AG04449 (cell line): ENCODE measurements at places on chromosomes 2 and 18.

DNA sequence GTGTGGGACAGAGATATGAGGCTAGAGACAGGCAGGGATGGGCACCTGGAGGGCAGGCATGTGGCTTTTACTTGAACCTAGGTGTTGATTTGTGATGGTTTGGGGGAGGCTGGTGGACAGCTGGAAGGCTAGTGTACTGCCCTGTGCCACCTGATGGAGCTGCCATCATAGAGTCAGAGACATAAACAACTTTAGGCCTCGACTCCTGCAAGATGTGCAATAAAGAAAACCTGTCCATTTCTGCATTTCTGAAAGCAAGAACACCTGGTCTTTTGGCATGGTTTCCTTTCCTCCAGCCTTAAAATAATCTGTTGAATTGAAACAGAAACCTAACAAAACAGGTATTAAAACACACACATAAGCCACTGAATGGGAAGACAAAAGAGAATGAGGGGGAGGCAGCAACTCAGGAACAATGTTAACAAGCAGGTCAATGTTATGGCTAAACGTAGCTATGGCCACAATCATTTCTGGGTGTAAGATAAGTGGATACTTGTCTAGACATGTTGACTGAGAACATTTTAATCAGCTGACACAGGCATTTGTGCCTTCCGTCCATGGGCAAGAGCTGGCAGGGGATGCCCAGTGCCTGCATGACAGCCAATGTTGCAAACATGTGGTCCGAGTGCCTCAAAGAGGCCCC, 87.8 kb downstream of the KCTD1 start:
- DNase-seq, result no peak

DNA sequence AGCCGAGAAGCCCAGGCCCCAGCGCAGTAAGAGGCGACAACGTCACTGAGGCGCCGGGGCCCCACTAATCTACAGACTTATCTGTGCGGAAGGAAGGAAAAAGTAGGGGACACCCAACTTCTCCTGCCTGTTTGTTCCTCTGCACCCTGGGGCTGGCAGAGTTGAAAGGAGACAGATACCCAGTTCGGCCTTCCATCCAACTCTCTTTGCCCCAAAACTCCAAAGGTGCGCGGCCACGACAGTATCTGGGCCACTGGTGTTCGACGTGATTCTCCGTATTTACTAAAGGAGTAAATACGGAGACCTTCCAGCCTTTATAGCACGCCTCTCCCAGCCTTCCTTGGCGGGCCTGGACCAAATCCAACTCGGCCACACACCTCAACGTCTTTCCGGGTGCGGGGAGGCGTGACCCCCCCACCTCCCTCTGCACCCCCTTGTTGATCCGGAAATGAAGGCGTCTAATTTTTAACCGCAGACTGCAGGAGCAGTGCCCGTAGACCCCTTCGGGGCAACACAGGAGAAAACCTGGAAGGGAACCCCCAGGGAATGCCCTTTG, 1.6 kb downstream of the SMAD7 start:
- no peak for DNase-seq

DNA sequence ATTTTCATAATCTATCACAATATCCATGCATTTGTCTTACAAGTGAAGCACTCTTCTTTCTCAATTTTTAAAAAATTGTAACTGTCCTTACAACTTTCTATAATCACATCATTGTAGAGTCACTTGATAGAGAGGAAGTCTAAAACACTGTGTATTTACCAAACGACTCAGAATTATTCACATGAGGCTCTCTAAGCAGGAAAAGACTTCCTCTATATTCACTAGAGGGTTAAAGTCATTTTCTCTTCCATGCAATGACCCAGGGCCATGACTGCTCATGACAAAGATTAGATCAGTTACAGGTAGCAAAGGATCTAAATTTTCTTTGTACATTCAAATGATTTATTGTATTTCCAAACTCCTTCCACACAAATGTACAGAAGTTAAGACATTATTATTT, 9.0 kb upstream of the SLC1A4 start:
- DNase-seq, result no peak

DNA sequence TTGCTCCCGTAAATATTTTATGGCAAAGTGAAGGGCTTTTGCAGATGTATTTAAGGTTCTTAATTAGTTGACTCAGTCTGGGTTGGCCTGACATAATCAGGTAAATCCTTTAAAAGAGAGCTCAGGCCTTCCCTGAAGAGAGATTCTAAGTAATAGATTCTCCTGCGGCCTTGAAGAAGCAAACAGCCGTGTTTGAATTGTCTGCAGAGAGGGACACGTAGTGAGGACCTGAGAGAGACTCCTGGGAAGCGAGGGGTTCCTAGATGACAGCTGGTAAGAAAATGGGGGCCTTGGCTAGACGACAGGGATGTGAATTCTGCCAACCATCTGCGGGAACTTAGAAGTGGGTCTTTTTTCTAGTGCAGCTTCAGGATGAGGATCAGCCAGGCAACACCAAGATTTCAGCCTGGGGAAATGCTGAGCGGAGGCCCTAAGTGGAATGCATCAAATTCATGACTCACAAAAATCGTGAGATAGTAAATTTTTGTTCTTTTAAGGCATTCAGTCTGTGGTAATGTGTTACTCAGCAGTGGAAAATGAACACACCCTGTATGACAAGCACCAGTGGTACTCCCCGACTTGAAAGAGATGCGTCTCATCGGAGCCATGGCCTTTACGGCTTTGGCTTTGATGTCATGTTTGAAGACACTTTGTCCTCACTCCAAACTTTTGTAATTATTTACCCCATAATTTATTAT, 62.1 kb upstream of the SMIM21 start:
- DNase-seq, result peak; percentile 80

GRCh38 chr18:2981212-2981728, 31.7 kb downstream of the LPIN2 start:
- peak; percentile 81 for DNase-seq

DNA sequence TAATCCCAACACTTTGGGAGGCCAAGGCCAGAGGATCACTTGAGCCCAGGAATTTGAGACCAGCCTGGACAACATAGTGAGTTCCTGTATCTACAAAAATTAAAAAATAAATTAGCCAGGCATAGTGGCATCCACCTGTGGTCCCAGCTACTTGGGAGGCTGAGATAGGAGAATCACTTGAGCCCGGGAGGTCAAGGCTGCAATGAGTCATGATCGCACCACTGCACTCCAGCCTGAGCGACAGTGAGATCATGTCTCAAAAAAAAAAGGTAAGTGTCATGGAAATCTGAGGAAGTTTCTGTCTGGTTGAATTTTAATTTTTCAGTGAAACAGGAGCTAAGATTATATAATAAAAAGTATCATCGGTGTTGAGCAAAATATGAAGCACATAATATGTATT, 2.5 kb upstream of the C2orf15 start:
- DNase-seq, result no peak

GRCh38 chr2:39479696-39480095, 42.6 kb upstream of the MAP4K3 start:
- no peak for DNase-seq

DNA sequence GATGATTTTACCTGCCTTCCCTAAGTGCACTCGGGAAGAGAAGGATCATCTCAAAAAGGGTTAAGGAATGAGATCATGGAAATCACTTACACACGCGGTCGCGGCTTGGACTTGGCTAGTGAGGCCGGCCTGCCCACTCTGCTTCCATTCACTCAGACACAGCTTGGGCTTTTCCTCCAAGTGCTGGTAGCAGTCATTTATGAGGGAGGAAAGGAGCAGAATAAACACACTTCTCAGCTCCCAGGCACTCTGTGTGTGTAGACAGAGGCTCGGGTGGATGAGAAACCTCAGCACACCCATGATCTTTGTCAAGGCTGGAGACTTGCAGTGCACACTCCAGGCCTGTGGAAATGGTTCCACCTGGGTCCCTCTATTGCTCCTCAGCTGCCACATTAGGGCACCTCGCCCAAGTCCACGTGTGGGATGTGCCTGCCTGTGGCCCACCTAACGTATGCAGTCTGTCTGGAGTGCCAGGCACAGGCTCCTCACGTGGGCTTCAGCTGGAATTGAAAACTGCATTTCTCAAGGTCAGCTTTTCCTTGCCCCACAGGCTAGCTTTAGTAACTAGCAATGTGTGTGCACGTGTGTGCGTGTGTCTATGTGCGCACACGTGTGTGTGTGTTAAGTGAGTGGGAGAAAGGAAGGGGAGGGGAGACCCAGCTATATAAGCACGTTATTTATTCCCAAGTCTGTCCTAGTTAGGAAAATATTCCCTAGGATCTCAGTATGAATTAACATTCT, 288.4 kb downstream of the SOX11 start:
- DNase-seq, result no peak

DNA sequence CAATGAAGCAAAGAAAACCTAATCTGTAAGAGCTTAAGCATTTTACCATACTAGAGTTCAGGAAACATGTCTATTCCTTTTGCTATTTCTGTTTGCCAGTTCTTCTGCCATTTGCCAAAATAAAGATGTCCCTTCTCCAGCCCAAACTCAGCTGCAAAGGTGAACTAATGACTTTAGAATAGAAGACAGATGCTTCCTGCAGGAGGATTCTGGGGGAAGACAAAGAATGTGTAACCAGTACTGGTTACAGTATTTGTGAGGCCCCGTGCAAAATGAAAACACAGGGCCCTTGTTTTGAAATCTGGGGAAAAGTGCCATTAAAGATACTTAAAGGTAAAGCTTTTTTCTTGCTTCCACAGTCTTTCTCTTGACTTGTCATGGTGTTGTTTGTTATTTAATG, 34.3 kb upstream of the MTX2 start:
- DNase-seq, result no peak

DNA sequence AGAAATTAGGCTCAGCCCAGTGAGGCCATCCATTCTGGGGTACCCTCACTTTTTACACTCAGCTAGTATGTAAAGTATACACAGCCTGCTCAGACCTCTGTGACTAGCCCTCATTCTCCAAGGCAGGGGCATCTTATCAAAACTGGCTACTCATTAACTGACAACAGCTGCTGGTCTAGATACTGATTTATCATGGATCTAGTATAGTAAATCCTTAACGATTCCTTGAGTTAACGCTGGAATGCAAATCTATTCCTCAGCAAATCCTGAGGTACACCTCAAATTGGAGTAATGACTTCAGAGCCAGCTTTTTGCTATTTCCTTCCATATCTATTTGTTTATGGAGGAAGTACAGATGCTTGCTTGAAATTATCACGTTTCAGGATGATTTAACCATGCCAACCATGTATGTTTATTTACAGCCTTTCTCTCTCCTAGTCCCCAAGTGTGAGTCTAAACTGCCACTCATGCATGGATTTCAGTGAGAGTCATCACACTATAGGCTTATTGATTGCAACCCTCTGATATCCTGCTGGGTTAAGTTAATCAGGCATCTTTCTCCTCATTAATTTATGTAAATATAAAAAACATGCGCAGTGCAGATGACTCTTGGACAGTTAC, 70.2 kb upstream of the DOK6 start:
- no peak for DNase-seq

- no peak for DNase-seq
Observed at GRCh38 chr2:28915939-28916338, 21.5 kb downstream of the WDR43 start.
